Lung (tissue), 17 donors: ENCODE measurements at places on chromosomes 3 and 15.

DNA sequence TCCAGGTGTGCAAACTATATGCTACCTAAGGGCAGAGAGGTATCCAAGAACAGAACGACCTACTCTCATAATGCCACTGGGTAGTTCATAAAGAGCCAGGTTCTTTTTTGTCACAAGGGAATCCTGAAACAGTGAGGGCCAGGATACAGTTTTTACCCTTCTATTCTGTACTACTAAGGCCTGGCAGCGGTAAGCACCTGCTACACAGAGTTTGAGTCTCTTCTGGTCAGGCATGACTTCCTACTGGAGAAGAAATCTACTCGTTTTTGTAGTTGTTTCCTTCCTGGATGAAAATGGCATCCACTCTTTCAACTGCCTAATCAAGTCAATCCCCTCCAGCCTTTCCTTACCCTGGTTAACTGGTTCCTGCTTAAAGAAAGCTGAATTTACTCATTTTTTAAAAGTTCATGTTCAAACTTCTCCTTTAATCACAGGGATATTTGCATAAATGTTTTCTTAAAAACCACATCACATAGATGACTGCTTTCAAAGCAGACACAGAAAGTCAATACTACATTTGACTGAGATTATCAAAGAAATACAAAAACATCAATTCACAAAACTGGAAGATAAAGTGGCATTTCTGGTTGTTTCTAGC, 40.0 kb downstream of the MAP4 start:
- no peak for DNase-seq

DNA sequence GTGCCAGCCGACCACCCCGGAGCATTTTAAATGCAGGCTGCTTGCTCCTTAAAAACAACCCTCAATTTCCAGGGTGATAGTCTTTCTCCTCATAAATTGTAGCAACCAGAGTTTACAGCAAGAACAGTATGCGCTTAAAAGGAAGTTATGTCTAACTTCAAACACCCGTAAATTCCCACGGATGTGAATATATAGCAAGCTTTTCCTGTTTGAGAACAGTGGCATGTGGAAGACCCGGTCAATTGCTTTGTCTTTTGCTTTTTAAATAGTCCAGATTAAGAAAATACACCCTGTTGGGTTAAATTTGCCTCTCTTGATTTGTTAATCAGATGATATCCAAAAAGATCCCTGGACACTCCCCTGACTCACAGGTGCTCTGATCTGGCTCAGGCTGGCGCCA, 20.8 kb downstream of the MRPS25 start:
- no peak for DNase-seq

DNA sequence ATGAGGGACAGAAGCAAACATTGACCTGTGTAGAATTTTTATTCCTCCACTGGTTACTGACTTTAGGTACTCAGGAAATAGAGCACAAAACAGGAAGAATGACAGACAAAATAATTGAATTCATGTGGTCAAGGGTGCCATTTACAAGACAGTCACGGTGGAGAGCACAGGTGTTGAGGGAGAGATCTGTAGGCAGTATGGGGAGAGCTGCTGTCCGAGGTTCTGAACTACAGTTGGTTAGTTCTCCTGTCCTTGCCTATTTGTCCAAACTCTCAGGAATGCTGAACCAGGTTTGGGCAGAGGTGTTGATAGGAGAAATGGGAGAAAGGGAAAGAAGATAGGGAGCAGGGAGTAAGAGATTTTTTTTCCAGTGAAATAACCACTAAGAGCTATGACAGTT, 178.5 kb upstream of the ZBTB20 start:
- DNase-seq, result peak; percentile 45

DNA sequence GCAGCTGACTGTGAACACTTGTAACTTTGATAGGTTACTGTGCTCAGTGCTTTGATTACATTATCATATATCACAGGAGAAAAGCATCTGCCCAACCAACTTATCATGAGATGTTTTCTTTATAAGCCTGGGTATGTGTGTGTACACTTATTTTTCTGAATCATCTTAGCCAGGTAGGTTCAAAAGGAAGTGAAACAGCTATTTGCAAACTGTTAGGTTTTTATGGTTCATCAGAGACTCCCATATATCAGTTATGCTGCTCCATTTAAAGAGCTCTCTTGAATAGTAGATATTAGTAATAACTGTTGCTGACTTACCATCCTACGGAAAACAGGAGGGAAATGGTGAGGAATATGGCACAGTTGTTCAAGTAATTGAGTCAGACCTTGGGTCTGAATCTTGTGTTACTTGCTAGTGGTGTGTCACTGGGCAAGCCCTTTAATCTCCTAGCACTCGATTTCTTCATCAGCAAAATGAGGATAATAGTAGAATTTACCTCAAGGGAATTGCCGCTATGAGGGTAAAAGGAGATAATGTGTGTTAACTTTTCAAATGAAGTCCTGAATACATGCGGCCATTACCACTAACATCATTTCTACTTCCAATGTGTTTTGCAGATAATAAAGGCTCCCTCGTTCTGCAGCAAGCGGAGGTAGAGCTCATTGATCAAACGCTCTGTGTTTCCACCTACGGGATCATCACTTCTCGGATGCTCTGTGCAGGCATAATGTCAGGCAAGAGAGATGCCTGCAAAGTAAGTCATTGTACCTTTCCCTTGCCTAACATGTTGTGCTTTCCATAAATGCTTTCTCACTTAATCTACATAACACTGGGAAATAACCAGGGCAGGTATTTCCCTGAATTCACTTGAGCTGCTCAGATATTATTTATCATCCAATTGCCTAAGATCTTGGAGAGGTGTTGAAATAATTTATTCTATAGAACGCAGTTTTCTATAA, 7.8 kb upstream of the C3orf52 start:
- no peak for DNase-seq

- DNase-seq, result peak; percentile 88
These were observed 39.8 kb upstream of the SGO1 start for GRCh38 chr3:20225769-20226168.

DNA sequence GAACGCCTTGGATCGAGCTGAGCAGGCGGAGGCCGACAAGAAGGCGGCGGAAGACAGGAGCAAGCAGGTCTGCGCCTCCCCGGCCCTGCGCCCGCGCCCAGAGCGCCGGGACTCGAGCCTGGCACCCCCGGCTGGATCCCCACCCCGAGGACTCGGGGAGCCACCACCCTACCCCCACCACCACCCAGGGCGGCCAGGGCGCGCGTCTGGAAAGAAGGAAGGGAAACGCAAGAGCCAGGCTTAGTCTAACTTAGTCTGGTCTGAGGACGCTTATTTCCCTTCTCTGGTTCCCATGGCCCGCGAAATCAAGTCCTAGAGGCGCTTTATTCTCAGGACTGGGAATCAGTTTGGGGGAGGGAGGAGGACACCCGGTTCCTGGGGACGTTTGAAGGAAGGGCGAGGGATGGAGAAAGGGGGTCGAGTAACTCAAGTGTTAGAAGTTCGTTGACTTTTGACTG, 359 bp downstream of the TPM1 start:
- no peak for DNase-seq

DNA sequence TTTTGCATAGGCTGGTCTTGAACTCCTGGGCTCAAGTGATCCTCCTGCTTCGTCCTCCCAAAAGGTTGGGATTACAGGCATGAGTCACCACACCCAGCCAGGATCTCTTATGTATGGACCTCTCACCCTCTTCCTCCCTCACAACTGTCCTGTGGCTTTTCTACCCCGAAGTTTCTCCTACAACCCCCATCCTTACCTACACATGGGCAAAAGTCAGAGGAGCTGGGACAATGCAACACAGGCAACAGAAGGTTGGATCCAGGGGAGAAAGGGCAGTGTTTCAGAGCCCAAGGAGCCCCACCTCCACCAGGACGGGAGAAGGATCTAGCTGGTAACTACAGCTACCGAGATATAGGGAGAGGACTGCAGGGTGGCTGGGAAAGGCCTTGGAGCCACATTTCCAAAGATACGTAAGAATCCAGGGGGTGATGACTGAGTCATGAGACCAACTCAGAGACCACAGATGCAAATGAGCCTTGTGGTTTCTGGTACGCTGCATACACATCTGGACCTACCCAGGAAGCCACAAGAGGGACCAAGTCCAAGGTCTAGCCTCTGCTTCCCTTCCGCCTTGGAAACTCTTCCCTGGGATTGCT, 13.6 kb downstream of the IGDCC4 start:
- no peak for DNase-seq

GRCh38 chr3:18246336-18247060, 178.6 kb downstream of the SATB1 start:
- DNase-seq, result no peak

DNA sequence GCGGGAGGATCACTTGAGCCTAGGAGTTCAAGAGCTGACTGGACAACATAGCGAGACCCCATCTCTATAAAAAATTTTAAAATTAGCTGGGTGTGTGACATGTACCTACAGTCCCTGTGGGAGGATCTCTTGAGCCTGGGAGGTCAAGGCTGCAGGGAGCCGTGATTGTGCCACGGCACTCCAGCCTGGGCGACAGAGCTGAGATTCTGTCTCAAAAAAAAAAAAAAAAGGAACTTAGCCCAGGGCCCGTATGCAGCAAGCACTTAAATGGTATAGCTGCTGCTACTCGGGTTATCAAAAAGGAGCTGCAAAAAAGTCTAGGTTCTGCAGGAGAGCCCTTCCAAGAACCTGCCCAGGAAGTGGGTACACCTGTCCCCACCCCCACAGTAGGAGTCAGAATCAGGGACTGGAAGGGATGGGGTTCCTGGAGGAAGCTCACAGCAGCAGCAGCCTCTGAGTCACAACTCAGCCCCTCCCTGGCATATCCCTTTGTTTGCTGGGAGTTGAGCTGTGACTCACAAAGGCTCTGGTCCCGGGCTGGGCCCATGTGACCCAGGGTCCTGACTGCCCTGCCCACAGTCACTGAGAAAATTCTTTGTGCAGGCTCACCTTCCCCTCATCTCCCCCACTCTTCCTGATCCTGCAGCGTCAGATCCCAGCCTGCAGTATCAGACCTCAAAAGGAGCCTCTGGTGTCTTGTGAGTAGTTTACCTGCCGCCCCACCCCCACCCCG, at the start of gene SPATA12:
Gene SPATA12, plus strand, starts transcription at position 576 of the 733 bp plus-strand sequence. CDS start 13,031 bp downstream, outside the sequence.
- DNase-seq, result no peak

- DNase-seq, result peak; percentile 28
These were observed 56.5 kb downstream of the GHSR start for GRCh38 chr3:172391592-172392302.

DNA sequence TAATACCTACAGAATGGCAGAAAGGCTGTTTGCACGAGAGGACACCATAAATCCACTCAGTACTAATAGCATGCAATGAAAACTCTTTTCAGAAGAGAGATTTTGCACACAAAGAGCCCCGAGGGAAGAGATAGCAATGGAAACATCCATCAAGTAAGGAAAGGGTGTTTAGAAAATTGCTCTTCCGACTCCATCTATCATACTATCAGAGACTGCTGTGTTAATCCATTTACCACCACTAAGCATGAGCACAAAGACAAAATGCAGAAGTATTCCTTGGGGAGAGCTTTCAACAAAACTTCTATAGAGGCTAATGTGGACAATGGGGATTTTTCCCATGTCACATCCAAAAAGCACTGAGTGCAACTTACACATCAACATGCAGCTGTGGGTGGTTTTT, 72.1 kb upstream of the PLAAT1 start:
- DNase-seq, result no peak

DNA sequence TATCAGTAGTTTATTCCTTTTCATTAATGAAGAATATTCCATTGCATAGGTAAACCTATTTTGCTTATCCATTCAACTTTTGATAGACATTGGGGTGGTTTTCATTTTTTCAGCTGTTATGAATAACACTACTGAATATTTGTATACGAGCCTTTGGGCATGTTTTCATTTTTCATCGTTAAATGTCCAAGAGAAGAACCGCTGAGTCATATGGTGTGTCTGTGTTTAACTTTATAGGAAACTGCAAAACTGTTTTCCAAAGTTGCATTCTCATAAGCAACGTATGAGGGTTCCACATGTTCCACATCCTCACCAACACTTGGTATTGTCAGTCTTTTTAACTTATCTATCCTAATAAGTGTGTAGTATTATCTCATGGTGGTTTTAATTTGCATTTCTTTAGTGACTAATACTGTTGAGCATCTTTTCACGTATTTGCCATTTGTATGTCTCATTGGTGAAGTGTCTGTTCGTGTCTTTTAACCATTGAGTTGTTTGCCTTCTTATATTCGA, 33.8 kb downstream of the REC114 start:
- no peak for DNase-seq

- no peak for DNase-seq
These were observed 621.8 kb downstream of the ZIC1 start for GRCh38 chr3:148030975-148031374.

- no peak for DNase-seq
These were observed 76.6 kb downstream of the LRRK1 start for GRCh38 chr15:100995471-100996430.

DNA sequence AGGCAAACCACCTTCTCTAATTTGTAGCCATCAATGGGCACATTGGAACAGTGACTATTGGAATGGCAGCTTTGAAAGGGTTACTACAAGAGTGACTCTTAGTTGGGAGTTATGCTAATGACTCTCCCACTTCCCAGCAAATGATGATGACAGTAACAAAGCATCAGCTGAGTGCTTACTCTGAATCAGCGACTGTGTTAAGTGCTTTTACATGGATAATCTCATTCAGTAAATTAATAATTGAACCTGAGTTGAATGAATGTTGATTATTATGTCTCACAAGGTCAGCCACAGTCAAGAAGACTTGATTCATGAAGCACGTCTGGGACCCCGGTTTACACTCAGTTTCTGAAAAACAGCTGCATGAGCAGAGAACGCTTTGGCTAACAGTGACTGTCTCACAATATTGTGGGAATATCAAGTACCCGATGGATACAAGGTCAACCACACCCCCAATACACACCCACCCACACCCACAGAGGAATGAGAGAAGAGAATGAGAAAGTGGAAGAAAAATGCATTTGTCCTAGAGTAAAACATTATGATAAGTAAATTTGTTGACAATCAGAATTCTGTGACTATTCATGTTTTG, 242.0 kb upstream of the FEZF2 start:
- DNase-seq, result no peak

DNA sequence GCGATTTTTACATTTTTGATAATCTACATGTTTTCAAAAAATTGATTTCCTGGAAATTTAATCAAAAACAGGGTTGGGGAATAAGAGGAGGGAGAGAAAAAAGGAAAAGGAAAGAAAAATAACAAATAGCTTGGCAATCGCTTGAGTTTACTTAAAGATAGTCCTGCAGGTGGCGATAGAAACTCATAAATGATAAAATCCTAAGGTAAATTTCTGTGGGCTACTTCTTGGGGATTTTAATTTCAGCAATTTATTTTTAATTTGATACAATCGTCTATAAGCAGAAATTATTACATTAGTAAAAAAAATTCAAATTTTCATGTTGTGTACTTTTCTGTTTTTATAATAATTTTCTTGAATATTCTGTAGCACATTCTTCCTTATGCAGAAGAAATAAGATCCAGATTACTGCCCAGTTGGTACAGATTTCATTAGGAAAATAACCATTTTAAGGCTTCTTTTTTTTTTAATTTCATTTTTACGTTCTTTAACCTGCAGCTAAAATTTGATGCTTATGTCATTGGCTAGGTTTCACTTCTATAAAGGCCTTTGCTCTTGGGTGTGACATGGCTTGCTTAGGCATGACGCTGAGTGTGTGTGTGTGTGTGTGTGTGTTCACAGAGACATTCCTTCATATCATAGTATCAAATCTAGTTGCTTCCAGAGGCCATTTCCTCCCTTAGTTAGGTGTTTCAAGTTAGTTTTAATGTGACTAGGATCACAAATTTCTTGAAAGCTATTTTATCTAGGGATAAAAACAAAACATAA, 181.8 kb downstream of the MCTP2 start:
- peak; percentile 87 for DNase-seq
